Karpas-422 (cell line): ENCODE measurements at places on chromosomes 2 and 18. TPM values are rescaled to one million over a fixed set of nuclear protein-coding genes. Genes with fewer than 3 reads are reported as not detected.

FHOD3 gene
- 23.4 and 26.6 TPM in 2 replicates for total RNA-seq

AQP12A gene
- total RNA-seq: not detected in 2 replicates

LBX2 gene
- 7.2 and 15.8 TPM in 2 replicates for total RNA-seq

GALNT3 gene
- total RNA-seq: 0.94 and 3.0 TPM in 2 replicates

ABCG8 gene
- total RNA-seq: not detected in 2 replicates

KLHL41 gene
- total RNA-seq: 0.07 TPM in 1 of 2 replicates, not detected in the other

CERKL gene
- 15.4 and 24.4 TPM in 2 replicates for total RNA-seq

RAB6D gene
- total RNA-seq: not detected in 2 replicates

GDF7 gene
- total RNA-seq: under 0.01 and 0.29 TPM in 2 replicates

PSMA8 gene
- total RNA-seq: not detected in 2 replicates

FIGN gene
- not detected in 2 replicates for total RNA-seq

RESP18 gene
- total RNA-seq: not detected in 2 replicates

CYB5A gene
- total RNA-seq: 43.5 and 50.9 TPM in 2 replicates

DNAH6 gene
- under 0.01 and 0.15 TPM in 2 replicates for total RNA-seq

SOWAHC gene
- not detected in 2 replicates for total RNA-seq

C2orf15 gene
- 1.4 and 2.0 TPM in 2 replicates for total RNA-seq

TCF23 gene
- not detected in 2 replicates for total RNA-seq

COBLL1 gene
- 0.04 TPM in 1 of 2 replicates, not detected in the other for total RNA-seq

CPO gene
- not detected in 2 replicates for total RNA-seq

KIF3C gene
- total RNA-seq: 0.90 and 1.2 TPM in 2 replicates

SKA1 gene
- 20.3 and 28.8 TPM in 2 replicates for total RNA-seq

SERPINB10 gene
- not detected in 2 replicates for total RNA-seq

SLC39A10 gene
- total RNA-seq: 55.1 and 112 TPM in 2 replicates

TMEM247 gene
- total RNA-seq: not detected in 2 replicates

RAB3GAP1 gene
- total RNA-seq: 48.2 and 84.6 TPM in 2 replicates

CCDC148 gene
- not detected in 2 replicates for total RNA-seq

VIT gene
- not detected in 2 replicates for total RNA-seq

MYO5B gene
- 0.97 TPM in 1 of 2 replicates, not detected in the other for total RNA-seq

POTEJ gene
- total RNA-seq: not detected in 2 replicates

POMC gene
- 0.45 TPM in 1 of 2 replicates, not detected in the other for total RNA-seq

MGAT5 gene
- 22.2 and 22.7 TPM in 2 replicates for total RNA-seq

TUBB8B gene
- not detected in 2 replicates for total RNA-seq

TMEM182 gene
- total RNA-seq: 6.1 and 26.5 TPM in 2 replicates

INHBB gene
- not detected in 2 replicates for total RNA-seq

NPPC gene
- total RNA-seq: not detected in 2 replicates

REG3A gene
- not detected in 2 replicates for total RNA-seq

GKN1 gene
- total RNA-seq: not detected in 2 replicates

VSNL1 gene
- total RNA-seq: not detected in 2 replicates

NAT8 gene
- total RNA-seq: not detected in 2 replicates

SLC66A2 gene
- total RNA-seq: 43.1 and 121 TPM in 2 replicates

UGT1A7 gene
- total RNA-seq: 0.18 TPM in 1 of 2 replicates, not detected in the other

DSG4 gene
- 4.5 and 8.3 TPM in 2 replicates for total RNA-seq

AQP12B gene
- not detected in 2 replicates for total RNA-seq

HOXD8 gene
- total RNA-seq: not detected in 2 replicates

LAPTM4A gene
- 11.7 and 37.2 TPM in 2 replicates for total RNA-seq

SCRN3 gene
- total RNA-seq: 29.0 and 47.4 TPM in 2 replicates

MAIP1 gene
- 10.8 and 26.9 TPM in 2 replicates for total RNA-seq

PRSS56 gene
- not detected in 2 replicates for total RNA-seq

C1QL2 gene
- total RNA-seq: not detected in 2 replicates

ZNF804A gene
- total RNA-seq: 27.7 and 27.8 TPM in 2 replicates

SIX3 gene
- not detected in 2 replicates for total RNA-seq

SULT1C2 gene
- total RNA-seq: not detected in 2 replicates

TP53I3 gene
- 3.4 and 13.5 TPM in 2 replicates for total RNA-seq

TSN gene
- 43.6 and 45.4 TPM in 2 replicates for total RNA-seq
